ENCODE measurements at places on chromosomes 5 and 9.
A peak's percentile ranks its signal among the peaks of the same experiment; 100 is the strongest.

DNA sequence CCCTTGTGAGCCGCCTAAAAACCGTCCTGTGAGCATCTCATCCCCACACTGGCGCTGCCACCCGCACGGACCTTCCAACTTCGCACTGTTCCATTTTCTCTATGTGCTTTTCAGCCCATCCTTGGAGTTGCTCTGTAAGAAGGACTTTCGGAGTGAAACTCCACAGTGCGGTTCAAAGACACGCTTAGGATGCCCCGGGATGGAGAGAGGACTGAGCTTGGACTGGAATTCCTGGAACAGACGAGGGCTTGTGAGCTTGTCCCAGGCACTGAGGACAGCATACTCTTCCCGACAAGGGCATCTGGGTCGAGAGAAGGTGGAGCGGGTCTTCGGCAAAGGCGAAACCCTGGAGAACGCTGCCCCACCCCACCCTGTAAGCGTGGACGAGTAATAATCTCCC, 187.8 kb downstream of the MEF2C start:
- no peak for DNase-seq

- peak; percentile 75 for DNase-seq
These were observed 10.3 kb downstream of the OCLN start for GRCh38 chr5:69502767-69503488.

DNA sequence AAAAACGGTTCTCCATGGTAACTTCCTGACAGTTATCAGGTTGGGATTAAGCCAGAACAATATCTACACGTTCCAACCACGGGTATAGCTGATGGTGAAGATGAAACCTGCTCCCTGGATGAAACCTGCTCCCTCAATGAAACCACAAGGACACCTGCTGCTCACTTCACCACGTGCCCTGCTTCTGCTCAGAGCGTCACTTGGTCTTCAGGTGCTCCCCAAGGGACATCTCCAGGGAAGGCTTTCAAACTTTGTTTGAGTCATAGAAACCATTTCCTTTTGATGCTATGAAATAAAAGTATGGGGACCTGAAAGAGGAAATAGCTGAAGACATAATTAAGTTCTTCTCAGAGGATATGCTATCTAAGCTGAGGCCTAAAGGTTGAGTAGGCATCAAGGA, 242.4 kb downstream of the MED10 start:
- no peak for DNase-seq

DNA sequence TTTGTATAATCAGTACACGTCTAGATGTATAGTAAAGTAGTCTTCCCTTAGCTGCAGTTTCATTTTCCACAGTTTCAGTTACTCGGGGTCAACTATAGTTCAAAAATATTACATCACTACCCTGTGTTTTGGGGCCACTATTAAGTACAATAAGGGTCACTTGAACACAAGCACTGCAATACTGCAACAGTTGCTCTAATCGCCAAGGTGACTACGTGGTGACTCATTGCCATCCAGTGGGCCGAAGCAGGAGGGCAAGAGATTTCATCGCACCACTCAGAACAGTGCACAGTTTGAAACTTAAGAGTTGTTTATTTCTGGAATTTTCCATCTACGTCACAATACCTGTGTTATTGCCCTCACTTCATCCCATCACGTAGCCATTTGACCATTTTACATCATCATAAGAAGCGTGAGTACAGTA, at the start of gene ARL14EPL:
Gene ARL14EPL (plus strand): TSS at position 379 of the 424 bp plus-strand sequence. CDS start 18,994 bp downstream, outside the sequence.
- peak; percentile 80 for DNase-seq

DNA sequence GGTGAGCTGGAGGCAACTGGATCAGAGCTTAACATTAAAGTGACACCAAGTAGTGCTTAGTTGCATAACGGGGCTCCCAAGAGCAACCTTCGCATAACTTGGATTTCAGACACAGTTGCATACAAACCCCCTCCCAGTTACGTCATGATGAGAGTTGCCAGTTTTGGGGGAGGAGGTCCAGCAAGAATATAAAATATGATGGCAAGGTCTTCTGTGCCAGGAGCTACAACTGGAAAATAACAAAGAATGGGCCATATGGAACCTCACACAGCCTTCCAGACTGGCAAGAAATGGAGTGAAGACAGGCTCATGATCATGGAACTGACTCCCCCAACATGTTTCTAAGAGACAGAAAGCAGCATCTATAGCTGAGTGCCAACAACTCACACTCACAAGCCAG, 8.5 kb downstream of the SPOCK1 start:
- DNase-seq, result no peak

DNA sequence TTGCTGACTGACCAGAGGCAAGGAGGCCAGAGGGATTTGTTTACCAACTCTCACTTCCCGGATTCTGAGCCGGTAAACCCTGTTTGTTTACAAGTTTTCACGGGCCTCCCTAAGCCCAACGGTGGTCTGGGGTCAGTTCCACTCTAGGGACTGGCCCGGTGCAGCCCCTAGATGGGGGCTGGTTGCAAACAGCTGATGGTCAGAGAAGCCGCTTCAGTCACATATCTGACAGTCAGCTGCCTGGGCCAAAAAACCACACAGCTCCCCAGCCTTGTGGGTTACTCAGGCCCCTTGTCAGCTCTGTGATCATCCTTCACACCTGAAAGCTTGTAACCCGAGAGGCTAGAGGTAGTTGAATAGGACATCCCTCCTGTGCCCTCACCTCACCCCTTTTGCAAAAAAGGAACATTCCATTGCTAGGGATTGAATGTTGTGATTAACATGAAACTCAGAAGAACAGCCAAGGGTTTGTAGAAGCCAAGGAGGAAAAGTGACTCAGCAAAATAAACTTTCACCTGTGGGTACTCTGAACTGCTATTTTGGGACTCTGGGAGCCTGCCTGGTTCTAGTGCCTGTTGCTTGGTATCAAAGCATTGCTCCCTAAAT, 40.4 kb downstream of the SAR1B start:
- no peak for DNase-seq

DNA sequence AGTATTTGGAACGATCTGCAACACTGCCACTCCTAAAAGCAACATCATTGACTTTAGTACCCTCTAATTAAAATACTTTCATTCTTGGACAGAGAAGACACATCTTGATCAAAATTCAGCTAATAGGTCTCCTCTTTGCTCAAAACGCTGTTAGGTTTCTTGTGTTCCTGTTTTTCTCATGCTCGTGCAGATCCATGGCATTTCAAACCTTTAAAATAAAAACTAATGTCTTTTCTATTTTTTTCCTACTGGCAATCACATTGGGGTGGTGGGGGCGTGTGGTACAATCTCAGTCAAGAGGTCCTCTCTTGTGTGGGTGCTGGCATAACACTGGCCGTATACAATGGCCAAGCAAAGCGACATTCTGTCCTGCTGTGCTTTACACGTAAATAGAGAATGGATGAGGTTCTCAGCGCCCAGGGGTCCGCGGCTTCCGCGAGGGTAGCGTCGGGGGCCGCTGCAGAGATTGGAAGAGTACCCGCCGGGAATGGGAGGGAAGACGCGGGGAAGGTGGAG, 315 bp upstream of the GPR150 start:
- DNase-seq, result no peak

- DNase-seq, result no peak
These were observed 25.5 kb downstream of the HMGCR start for GRCh38 chr5:75362474-75362975.

DNA sequence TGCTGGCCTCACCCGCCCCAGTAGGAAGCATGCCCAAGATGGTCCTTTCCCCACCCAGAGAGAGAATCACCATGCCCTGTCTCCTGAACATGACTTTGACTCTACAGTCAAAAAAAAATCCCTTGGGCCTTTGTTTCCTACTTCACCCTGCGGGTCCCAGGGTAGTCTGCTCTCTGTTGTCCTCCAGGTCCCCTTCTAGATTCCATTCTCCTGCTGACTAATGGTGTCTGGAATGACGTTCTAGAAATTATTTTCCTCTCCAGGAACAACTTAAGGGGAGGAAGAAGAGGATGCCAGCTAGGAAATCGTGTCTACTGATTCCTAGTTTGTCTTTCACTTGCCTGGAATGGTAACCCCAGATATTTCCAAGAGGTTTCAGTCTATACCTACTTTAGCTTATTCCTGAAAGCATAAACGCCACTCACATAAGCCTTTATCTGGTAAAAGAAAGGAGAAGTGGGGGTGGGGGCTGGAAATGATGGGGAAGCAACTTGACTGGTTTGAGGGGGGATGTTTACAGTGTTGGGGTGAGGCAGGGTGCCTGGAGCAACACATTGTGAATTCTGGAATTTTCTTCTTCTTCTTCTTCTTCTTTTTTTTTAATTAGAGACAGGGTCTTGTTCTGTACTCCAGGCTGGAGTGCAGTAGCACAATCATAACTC, 93.9 kb downstream of the SNX18 start:
- DNase-seq, result no peak

GRCh38 chr5:149117970-149118369, 23.3 kb upstream of the ABLIM3 start:
- DNase-seq, result no peak

DNA sequence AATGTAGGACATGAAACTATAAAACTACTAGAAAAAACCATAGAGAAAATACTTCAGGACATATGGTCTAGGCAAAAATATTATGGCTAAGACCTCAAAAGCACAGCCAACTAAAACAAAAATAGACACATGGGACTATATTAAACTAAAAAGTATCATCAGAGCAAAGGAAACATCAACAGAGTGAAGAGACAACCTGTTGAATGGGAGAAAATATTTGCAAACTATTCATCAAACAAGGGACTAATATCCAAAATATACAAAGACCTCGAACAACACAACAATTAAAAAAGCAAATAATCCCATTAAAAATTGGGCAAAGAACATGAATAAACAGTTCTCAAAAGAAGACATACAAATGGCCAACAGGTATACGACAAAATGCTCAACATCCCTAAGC, 210.9 kb downstream of the PCSK1 start:
- no peak for DNase-seq

DNA sequence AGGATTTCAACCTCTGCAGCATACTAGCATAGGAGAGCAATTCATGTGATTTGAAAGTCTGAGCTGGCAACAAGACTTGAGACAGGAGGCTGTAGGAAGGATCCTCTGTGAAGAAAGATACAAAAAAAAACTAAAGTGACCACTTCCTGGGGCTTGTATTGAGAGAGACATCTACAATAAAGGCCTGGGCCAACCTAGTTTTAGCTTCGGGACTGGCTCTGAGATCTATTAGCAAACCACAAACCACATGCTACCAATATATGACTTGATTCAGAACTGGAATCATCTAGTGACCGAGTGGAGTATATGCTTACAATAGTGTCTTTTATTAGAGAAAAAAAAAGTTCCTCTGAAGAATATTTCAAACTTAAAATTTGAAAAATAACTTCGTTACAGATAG, 1448.9 kb upstream of the CDH6 start:
- no peak for DNase-seq

GRCh38 chr9:89804766-89805531, 200.1 kb downstream of the GADD45G start:
- DNase-seq, result no peak

DNA sequence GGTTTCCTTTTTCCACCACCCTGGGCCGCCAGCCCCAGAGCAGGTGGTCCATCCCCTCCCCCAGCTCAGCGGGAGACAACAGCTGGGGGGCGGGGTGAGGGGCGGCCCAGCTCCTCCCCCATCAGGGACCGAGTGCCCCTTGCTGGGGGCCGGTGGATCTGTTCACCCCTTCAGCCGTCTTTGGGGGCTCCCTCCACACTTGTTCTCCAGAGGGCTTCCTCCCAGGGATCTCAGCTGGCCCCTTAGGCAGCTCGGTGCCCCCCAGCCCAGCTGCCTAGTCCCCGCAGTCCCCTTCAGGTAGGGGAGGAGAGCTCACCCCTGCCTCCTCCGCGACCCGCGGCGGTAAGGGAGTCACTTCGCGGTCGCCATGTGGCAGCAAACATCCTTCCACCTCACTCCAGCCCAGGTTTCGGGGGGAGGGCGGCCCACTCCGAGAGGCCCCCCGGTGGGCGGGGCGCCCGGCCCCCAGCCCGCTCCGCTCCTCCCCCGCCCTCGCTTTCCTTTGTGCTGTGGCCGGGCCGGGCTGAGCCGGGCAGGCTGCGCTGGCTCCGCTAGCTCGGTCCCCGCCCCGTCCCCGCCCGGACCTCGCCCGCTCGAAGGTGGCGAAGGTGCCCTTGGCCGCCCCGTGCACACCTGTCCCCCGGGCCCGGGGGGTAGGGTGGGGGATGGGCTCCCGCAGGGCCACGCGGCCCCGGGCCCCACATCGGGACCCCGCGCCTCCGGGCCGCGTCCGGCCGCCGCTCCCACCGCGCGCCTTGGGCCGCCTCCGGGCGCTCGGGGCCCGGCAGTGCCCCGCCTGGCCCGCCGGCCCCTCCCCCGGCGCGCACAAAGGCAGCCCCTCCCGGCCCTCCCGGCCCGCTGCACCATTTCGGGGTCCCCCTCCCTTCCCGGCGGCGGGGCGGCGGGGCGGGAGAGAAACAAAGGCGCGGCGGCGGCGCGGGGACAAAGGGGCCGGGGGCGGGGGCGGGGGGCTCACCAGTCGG, 683 bp downstream of the DBN1 start:
- DNase-seq, result no peak

DNA sequence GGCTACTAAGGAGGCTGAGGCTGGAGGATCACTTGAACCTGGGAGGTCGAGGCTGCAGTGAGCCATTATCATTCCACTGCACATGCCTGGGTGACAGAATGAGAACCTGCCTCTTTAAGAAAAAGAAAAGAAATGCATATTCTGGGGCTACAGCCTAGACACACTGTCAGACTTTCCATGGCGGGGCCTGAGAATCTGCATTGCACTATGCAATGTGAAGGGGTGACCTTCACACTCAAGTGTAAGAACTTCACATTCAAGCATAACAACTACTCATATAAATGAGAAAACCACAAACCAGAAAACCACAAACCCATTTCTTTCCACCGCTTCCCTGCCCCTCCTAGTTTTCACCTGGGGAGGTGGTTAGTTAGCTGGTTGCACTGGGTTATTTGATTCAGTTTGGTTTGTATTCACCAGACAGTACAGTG, 18.0 kb upstream of the FBP2 start:
- no peak for DNase-seq

DNA sequence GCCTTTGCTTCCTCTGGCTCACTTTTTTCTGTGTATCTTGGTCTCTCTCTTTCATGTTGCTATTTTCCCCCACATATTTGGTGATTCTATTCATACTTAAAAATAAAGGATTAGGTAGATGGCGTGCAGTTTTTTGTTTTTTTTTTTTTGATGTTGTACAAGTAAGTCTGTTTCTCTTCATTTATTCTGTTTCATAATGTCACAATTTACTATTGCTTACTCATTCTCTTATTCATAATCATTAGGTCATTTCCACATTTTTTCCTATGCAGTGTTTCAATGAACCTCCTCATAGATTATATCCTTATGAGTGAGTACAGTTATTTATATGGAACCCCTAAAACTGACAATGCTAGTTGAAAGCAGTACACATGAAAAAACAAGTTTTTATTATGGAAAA, 136.3 kb downstream of the APBA1 start:
- DNase-seq, result no peak

GRCh38 chr5:126488443-126489065, 65.3 kb downstream of the GRAMD2B start:
- no peak for DNase-seq

GRCh38 chr9:113501129-113501686, 37.7 kb downstream of the RGS3 start:
- no peak for DNase-seq

GRCh38 chr5:151047814-151048425, 27.5 kb downstream of the GPX3 start:
- DNase-seq, result no peak

- DNase-seq, result no peak
These were observed 53.7 kb downstream of the MARCHF3 start for GRCh38 chr5:126976520-126977172.

- DNase-seq, result no peak
These were observed 26.4 kb upstream of the FAM240B start for GRCh38 chr9:38746303-38746702.

GRCh38 chr9:36894695-36895310, 139.3 kb downstream of the PAX5 start:
- DNase-seq, result no peak

- DNase-seq, result no peak
These were observed 30.3 kb upstream of the STX17 start for GRCh38 chr9:99876190-99876589.
